Stimulated activated CD8-positive, alpha-beta memory T cell treated with anti-CD3 and anti-CD28 coated beads, Interleukin-12 subunit alpha, Interleukin-12 subunit beta, amount 100 ng/mL, for 4 hours (primary cell): ENCODE measurements at places on chromosomes 4 and X.

GRCh38 chr4:72663828-72664227 is 94.8 kb upstream of the ADAMTS3 start:
- no peak for DNase-seq

DNA sequence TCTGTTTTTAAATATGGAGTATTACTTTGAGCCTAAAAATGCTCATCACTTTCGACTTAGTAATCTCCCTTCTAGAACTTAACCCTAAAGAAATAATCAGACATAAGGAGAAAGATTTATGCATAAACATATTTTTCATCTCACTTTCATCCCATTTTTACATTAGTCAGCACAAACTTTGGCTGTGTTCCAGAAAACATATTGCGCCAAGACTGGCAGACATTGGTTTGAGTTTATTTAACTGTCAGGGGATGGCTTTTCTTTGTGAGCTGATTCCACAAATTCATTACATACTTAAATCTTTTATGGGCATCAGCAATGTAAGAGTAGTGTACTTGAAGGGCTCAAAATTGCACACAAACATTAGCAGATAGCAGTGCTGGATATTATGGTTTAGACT is 23.7 kb downstream of the MAOA start:
- DNase-seq = no peak

DNA sequence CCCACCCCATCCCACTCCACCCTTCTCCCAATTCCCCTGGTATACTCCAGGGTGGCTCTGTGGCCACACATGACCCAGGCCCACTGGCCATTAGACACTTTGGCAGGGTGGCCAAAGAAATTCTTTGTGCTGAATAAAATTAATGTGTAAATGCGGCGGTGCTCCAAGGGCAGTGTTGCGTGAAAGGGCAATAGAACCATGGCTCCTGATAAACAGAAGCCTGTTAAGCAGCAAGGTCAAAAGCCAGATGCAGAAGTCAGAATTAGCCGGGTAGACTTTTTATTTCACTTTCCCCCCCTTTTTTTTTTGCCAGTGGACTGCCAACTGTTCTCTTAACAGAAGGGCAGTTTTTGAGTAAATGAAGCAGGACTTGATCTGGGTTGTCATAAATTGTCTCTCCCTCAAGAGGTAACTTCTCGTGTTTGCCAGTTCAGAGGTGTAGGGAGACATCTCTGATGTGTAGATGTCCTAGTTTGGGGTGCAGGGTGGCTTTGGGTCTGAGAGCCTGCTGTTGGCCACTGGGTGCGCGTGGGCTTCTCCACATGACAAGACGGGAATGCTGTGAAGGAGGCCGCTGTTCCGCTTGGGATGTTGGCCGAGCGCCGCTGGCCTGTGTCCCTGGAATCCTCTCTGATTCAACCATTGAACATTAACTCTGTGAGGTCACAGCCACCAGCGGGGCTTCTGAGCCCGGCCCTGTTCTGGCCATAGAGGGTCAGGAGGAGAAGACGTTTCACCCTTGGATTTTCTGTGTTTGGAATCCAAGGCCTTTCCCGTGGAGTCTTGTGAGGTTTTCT is 139.5 kb downstream of the TBL1X start:
- DNase-seq = no peak

DNA sequence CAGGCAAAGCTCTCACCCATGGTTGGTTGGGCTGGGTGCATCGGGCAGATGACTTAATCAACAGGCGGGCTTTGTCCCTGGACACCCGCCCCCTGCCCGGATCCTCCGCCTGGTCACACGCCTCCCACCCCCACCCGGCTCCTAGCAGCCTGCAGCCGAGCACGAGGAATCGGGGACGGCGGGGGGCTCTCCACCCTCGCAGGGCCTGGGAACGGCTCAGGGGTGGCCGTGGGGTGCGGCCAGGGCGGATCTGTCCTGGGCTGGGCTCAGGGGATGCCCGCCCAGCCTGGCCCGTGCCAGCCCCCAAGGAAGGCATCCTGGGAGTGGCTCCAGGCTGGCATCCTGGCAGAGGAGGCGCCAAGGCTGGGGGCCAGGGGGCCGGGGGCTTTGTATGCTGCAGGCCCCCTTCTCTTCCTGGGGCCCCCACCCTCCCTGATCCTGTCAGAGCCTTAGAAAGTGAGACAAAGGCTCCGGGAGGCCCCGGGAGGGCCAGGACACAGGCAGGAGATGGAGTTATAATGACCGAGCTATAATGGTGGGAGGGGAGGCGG is 32.5 kb upstream of the FGFR3 start:
- no peak for DNase-seq

GRCh38 chr4:177574446-177574845 is 132.2 kb upstream of the AGA start:
- DNase-seq = no peak

GRCh38 chrX:40864972-40865371 is 129.6 kb upstream of the MED14 start:
- DNase-seq = no peak
